ENCODE measurements at places on chromosomes 6 and 20.
A peak's percentile ranks its signal among the peaks of the same experiment; 100 is the strongest.

- no peak for DNase-seq
Measured at GRCh38 chr6:105994118-105994590, 92.0 kb upstream of the PRDM1 start.

DNA sequence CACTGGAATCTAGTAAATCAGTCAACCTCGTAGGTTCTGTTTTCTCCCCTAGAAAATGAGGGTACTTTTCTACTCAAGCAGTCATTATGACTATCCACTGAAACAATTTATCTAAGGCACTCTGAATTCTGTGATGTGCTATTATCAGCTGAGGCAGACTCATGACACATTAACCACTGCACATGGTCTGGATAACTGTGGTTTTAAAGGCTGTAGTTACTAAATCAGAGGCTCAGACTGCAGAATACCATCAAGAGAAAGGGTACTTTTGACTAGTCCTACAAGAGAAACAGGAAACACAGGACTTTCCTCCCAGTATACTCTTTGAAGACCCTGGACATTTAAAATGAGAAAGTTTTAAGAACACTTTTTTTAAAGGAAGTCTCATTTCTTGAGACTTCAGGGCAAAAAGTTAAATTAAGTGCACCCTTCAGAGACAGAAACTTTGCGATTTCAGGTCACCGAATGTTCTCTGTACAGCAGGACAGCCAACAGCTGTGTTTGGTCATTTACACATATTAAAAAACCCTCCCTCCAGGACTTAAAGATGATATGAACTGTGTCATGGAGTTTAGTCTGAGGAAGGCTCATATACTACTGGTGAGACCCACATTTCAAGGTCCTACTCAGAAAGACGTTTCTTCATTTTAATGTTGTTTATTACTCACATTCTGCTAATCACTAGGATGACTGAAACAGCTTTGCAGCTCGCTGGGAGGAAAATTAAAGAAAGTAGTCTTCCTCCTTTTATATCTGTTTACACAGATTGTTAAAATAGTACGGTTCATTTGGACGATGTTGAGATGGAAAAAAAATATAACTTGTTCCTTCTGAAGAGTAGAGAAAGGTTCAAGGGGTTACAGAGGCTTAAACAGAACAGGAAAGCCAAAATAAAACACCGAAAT lies 19.9 kb downstream of the ATXN1 start:
- DNase-seq: no peak

- DNase-seq: no peak
Measured at GRCh38 chr6:138129190-138129589, 22.0 kb upstream of the PERP start.

DNA sequence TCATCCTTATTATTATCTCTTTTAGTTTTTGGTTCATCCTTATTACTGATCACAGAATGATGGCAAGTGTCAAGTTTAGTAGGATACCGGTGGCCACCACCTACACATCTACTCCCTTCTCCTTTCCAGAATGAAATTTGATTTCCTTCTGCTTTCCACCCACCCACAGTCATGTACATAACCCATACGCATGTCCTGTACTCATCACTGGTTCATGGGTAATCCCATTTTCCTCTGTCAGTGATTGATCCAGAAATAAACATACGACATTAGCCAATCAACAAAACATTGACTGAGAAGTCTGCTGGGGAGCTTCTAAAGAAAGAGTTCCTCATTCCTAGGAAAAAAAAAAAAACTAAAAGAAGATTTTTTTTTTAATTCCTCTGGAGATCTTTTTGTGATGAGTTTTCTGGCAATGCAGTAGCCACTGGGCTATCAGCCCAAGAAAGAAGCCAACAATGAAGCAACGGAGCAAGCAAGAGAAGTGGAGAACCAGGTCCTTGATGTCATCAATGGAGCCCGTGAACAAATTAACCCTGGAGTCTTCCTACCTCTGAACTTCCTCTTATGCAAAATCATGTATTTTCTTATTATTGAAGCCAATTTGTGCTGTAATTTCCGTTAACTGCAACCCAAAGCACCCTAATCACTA lies 127.8 kb downstream of the TASP1 start:
- DNase-seq: no peak

DNA sequence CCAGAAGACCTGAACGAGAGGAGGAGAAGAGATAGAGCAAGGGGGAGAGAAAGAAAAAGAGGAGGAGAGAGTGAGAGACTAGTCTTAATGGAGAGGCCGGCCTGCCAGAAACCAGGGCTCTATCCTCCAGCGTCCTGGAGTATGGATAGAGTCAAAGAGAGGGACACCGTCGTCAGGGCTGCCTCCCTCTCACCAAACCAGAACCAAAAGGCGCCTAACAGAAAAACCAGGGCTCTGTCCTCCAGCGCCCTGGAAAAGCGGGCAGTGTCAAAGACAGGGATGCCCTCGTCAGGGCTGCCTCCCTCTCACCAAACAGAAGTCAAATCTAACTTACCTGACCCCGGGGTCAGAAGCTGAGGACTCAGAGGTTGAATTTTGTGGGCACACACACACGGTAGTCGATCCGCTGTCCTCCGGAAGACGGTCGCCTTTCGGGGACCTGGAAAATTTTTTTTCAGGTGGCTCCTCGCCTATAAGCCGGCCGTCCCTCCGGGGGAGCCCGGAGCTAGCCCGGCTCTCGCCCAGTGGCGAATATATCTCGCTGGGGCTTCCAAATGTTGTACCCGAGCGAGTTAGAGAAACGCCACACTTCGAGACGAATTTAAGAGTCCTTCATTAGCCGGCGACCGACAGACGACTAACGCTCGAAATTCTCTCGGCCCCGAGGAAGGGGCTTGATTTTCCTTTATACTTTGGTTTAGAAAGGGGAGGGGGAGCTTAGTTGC lies 148.2 kb downstream of the TRIM27 start:
- no peak for DNase-seq

- no peak for DNase-seq
Measured at GRCh38 chr6:151675746-151676459, 131.6 kb upstream of the ESR1 start.

DNA sequence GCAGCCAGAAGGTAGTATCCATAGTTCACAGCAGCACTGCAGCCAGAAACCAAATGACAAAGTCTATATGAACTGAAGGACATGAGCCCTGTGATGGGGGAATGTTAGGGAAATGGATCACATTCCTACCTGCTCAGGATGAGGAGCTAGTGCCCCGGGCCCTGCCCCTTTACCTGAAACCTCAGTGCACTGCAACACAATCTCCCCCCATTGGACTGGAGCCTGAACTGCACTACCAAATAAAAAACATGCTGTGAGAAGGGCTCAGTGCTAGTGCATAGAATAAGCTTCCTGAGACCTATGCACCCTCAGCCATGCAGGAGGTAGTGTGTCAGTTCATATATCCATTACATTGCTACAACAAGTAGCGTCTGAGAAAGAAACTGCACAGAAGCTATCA lies 477.8 kb downstream of the HACE1 start:
- no peak for DNase-seq

DNA sequence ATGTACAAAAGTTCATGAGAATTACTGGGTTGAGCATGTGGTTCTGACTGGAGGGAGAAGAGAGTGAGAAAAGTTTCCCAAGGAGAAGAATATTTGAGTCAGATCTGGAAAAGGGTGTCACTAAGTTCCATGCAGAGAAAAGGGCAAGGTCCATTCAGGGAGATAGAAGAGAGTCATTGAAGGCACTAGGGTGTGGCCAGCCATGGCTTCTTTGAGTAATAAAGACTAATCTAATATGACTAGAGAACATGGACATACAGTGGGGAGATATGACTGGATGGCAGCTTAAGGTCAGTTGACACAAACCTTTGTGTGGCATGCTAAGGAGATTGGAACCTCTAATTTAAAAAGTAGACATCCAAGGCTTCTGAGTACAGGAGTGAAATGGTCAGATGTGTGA lies 10.7 kb upstream of the SLC17A4 start:
- no peak for DNase-seq

DNA sequence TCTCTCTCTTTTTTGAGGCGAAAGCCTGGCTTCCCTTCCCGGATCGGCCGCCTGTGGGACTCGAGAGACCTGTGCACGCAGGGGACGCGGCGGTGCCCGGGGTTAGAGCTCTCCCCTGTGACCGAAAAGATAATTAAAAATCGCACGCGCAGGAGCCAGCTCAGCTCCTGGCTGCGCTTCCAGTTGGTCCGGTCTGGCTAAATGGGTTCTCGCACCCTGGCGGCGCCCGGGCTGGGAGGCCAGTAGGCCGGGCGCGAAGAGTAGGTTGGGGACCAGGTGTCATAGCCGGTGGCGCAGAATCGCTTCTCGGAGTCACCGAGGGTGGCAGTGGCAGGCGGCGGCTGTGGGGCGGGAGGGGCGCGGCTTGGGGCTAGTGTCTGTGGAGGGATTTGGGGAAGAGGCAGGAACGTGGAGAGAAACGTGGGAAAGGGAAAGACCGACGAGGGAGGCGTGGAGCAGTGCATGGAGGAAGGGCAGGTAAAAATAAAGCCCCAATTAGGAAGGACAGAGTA lies 41.9 kb upstream of the SUPT3H start:
- DNase-seq: no peak

DNA sequence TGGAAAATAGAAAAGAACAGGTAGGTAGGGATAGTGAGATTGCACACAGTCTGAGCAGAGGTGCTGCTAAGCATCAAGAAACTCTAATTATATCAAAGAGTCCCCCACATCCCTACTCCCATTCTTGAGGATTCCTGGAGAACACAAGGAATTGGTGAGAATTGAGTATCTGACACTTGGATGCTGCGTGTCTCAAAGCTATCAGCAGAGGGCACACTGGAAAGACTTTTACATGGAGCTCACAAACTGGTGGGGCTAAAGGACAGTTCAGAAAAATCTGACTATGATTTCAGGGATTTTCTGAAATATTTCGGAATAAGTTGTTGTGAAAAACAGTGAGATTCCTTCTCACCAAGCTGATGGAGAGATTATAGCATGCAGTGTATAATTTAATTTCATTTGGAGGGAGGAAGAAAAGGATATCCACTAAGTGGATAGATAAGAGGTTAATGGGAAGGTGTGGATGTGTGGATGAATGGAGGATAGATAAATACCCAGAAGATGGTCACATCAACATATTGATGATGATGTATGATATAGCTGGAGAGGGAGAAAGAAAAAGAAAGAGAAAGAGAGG lies 215.4 kb upstream of the DEFB112 start:
- no peak for DNase-seq

DNA sequence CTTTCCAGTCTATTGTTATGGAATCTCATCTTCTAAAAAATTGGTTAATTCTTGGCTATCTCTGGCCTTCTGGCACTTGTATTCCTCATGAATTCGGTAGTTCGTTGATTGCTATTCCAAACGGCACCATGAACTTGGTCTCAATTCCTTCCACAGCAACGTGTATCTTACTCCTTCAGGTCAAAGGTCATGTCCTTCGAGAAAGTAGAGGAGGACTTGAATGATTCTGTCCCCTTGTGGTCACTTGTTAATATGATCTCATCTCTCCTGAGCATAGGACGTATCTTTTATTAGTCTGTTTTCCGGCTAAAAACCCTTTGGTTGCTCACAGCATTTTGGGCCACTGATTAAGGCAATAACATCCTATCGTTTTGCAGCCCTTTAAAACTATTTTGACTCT lies 9.4 kb downstream of the TLDC2 start:
- no peak for DNase-seq

- DNase-seq: no peak
Measured at GRCh38 chr6:148085631-148086331, 256.9 kb upstream of the SASH1 start.

GRCh38 chr20:2133318-2134183 lies 31.9 kb downstream of the STK35 start:
- DNase-seq: peak; percentile 8

DNA sequence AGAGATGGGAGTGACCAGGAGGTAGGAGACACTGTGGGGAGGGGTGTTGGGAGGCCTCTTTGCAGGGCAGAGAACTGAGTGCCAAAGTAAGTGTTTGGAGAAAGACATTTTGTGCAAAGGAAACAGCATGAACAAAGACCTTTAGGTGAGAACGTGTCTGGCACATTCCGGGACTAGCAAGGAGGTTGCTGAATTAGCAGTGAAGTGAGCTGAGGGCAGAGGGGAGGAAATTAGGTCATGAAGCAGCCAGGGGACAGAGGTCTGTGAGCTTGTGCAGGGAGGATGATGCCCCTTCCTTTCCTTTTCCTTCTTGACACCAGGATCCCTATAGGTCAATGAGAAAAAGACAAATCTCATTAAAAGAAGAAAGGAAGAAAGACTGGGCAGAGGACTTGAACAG lies 21.4 kb upstream of the AHCY start:
- DNase-seq: no peak

- no peak for DNase-seq
Measured at GRCh38 chr6:149332602-149333265, 15.2 kb downstream of the TAB2 start.

- DNase-seq: no peak
Measured at GRCh38 chr6:82396964-82397751, 33.5 kb downstream of the TPBG start.

GRCh38 chr6:152293404-152293803 lies 343.8 kb downstream of the SYNE1 start:
- DNase-seq: no peak

DNA sequence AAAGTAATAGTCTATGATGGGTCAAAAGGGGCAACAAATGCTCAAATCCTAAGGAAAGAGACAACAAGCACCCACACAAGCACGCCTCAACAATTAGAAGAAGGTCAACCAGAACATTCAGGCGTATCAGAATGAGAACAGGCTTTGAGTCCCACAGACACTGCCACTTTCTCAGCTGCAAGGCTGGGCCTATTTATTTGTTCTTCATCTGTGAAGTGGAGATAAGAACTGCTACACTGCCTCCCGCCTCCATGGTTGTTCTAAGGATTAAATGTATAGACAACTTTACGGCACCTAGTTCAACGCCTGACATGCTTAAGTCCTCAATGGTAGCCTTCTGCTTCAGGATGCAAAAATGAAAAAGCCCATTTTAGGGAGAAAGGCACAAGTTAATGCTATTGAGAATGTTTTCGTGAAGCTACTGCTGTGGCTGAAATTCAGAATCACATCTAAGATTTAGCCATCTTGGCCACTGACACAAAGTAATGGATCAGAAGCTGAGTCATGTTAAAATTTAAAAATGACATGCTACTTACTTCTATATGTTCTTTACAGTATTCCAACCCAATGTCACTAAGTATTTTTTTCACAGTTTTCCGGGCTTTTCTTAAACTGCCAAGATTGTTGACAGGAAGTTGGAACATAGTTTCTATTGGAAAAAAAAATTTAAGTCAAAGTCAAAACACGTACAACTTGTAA lies 27.7 kb downstream of the ADNP start:
- DNase-seq: no peak

DNA sequence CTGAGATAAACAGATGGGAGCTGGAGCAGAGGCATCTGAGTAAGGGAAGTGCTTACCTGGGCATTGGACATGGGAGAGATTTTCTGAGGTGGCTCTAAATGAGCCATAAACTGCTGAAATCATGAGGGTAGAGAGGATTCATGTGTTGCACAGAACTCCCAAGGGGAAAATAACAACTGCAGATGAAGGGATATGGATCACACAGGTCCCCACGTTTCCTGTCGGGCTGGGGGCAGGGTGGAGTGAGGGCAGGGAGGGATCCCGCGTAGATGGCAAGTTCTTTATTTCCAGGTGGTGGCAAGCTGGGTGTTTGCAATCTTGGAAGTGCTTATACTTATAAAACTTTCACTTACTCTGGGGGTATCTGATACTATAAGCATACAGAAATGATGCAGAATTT lies 422.6 kb upstream of the FLRT3 start:
- no peak for DNase-seq

- DNase-seq: peak; percentile 71
Measured at GRCh38 chr20:9359561-9360308, 154.7 kb upstream of the LAMP5 start.

- no peak for DNase-seq
Measured at GRCh38 chr6:45415788-45416518, 38.2 kb upstream of the SUPT3H start.

GRCh38 chr6:29791162-29791561 lies 36.5 kb upstream of the HLA-G start:
- DNase-seq: no peak
